ENCODE measurements at places on chromosomes 1 and 21. TPM values are rescaled to one million over a fixed set of nuclear protein-coding genes. Genes with fewer than 3 reads are reported as not detected.

The LCE1B gene
- total RNA-seq, result not detected

The PRRX1 gene
- 38.6 TPM for total RNA-seq

The SERPINC1 gene
- total RNA-seq, result 0.21 TPM

The GPX7 gene
- total RNA-seq, result 7.6 TPM

The VASH2 gene
- total RNA-seq, result 1.8 TPM

The UTS2 gene
- total RNA-seq, result not detected

The C4BPB gene
- total RNA-seq, result not detected

The HAPLN2 gene
- total RNA-seq, result 1.9 TPM

The C1QB gene
- total RNA-seq, result 133 TPM

The TSACC gene
- total RNA-seq, result not detected

The AMY2A gene
- total RNA-seq, result not detected

The BRDT gene
- not detected for total RNA-seq

GRCh38 chr1:160307118-160307791 is 22.3 kb upstream of the PEX19 start:
- no peak for DNase-seq

DNA sequence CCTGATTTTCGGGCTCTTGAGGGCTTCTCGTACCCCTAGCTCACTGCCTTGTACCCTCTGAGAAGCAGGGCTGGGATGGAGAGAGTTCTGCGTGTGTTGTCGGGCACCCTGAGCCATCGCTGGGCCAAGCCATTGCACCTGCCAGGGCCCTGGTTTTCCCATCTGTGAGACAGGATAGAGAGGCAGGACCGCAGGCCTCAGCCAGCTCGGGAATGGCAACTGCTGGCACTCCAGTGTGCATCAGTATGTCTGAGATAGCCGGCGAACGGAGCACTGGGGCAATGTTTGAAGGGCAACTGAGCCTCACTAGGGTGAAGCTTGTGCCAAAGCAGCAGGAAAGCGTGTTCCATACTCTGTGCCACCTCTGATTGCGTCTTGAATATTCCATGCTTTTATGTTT is 66.9 kb downstream of the TENT5C start:
- DNase-seq, result no peak

DNA sequence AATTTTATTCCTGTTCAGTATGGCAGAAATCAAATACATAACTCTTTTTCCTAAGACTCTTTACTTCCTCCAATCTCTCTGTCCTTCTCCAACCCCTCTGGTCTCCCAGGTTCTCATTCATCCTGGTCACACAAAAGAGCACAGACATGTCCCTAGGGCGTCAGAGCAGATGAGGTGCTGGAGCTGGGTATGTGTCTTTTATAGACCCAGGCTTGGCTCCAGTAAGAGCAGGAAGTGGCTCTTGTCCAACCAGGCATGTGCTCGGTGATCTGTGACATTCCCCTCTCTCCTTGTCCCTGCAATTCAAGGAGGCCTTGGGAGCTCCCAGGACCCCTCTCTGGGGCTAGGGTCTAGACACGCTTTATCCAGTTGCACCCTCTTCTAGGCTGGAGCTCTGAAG is 18.0 kb upstream of the LCE2D start:
- no peak for DNase-seq

- DNase-seq, result no peak
Measured at GRCh38 chr21:28018741-28019669, 973.7 kb downstream of the LTN1 start.

- no peak for DNase-seq
Measured at GRCh38 chr1:31674626-31675025, 29.2 kb downstream of the COL16A1 start.

DNA sequence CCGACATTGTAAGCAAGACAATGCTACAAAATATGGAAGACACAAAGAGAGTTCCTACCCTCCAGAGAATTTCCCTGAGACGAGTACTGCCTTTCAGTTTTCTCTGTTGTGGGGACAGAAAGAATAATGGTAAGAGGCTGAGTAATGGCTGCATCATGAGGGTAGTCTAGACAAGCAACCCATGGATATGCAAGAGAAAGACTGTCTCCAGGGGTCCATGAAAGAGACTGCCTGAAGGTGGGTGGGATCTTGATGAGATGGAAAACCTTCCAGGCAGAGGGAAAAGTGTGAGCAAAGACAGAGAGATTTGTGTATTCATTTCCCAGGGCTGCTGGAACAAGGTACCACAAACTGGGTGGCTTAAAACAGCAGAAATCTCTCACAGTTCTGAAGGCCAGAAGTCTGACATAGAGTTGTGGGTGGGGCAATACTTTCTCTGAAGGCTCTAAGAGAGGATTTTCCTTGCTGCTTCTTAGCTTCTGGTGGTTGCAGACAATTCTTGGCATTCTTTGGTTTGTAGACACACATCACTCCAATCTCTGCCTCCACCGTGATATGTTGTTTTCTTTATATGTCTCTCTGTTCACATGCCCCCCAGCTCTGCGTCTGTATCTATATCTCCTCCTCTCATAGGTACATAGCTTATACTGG is 41.4 kb downstream of the ANP32E start:
- DNase-seq, result no peak

GRCh38 chr1:110463725-110464124 is 12.8 kb downstream of the PROK1 start:
- no peak for DNase-seq

DNA sequence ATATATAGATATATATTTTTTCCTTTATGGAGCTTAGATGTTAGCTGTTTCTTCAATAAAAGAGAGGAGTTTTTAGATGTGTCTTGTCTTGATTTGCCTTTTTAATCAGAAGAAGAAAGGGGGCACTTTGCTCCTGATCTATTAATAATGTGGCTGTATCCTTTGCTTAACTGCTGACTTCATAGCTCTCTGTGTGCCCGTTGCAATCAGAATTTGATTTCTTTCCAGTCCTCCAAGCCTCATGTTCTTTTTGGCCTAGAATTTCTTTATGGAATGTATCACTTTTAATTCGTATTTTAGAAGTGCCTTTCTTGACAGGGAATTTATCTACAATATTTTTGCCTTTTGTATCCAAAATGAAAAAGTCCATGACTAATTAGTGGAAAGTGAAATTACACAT is 85.3 kb downstream of the C1orf21 start:
- DNase-seq, result no peak

DNA sequence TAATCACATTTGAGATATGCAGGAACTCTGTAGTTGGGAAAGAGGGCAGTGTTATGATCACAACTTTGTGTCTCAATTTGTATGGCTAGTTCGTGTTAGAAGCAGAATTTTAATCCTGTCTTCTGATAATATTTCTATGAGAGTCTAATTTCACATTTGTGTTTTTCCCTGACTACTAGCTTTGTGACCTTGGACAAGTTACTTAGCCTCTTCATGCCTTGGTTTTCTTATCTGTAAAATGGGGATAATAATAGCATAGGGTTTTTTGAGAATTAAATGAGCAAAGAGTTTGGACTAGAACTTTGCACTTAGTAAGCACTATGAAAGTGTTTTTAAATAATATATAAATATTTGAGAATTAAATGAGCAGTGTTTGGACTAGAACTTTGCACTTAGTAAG is 24.9 kb upstream of the SCAF4 start:
- DNase-seq, result no peak

DNA sequence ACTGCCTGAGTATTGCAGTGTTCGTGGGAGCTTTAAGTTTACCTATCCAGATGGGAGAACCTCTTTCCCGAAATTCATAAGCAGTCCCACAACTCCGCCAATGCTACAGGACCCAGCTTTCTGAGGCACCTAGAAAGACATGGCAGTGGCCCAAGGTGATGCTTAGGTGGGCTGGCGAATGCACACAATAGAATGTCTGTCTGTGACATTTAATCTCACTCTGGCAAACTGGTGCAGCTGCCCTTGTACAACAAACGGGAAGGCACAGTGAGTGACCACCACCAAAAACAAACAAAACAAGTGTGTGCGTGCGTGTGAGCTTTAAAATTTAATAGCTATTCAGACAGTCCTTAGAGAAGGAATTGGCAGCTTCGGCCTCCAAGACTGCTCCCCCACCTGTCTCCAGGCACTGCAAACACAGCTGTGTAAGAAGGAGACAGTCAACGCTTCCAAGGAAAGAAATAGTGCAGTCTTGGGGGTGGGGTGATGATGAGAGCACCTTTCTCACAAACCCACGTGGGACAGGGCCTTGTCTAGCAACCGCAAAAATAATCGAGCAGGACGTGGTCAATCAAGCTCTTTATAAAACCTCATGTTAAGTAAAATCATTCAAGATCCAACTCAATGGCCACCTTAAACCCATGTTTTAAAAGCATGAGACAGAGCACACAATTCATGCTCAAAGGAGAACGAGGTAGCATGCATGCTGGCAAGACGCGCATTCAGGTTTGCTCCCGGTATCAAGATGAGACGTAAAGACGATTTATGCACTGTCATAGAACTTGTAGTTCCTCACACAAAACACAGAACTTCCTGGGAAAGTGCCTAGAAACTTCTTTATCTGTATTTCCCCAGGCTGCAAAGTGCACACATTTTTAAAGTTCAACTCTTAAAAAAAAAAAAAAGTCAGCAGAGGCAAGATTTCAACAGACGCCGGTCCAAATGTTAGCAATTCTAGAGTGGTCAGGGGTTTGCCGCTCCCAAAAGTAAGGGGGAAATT is 84.1 kb downstream of the TM2D1 start:
- DNase-seq, result no peak

DNA sequence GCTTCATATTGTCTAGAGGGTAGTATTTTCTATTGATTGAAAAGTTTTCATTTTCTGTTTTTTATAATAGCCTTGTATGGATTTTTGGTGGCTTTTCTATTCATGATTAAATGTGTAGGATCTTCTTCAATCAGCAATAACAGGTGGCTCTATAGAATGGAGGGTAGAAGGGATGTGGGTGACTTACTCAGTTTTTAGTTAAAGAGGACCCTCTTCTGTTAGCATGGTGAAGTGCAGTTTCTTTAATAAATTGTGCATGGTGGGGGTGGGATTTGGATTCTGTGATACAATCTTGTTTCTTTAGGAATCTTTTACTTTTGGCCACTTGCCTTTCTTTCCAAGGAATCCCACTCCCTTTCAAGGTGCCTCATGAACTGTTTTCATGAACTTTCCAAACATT is 64.7 kb downstream of the SLC35A3 start:
- no peak for DNase-seq

Data from left cardiac atrium (tissue), 4 donors.